ENCODE measurements at places on chromosomes 1 and 21.

DNA sequence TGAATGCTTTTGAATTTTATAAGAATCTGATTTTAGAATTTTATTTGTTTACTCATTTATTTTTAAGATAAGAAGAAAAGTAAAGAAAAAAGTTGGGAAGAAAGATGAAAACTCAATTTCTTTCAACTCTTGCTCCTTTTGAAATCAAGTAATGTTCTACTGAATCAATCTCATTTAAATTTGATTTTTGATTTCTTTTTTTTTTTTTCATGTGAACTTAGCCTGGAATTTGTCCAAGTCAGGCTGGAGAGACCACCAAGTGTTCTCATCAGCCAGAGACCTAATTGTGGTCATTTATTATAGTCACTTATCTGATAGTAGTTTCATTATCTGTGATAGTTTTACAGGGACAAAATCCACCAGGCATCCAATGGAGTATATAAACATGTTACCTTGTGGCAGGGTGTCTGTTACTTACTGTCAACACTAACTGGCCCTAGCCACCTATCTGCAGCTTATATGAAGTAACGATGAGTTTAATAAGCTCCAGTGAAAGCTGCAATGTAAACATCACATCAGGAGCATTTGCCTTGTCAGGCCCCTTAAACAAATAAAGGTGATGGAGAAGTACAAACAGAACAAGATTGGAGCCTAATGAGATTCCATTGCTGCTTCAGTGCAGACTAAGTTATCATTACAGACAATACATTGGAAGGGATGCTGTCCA lies 39.2 kb downstream of the HLX start:
- no peak for DNase-seq

DNA sequence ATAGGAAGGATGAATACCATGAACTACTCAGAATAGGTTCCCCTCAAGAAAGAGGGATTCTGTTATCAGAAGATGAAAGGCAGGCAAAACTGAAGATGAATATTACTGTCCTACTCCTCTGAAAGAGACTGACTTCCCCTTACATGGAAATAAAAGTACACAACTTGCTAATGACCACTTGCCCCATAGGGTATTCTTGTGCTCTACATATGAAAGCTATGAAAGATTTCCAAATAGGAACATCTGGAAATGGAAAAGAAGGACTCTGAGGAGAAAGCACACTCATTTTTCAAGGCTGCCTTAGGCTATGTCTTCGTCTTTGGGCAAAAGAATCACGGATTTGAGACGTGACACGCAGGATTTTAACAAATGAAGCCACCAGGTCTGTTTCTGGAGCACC lies 170.1 kb upstream of the DAB1 start:
- no peak for DNase-seq

DNA sequence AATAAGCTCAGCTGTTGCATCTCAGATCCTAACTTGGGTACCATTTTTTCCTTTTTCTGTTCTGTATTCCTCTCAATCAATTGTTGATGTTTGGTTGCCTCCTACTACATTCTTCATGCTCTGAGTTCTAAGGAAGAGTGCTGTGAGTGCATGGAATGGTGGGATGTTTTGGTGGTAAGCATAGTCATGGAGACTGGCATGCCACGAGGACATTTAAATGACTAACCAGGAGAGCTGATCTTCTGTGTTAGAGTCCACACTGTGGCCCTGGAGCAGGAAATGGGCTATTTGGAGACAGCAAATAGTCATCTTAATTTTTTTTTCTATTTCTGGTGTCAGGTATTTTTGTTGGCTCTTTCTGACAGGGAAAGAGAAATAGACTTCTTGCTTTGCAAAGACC lies 69.5 kb upstream of the HSD17B7 start:
- DNase-seq: no peak

- DNase-seq: no peak
Observed at GRCh38 chr1:15540186-15540585, 13.5 kb downstream of the DNAJC16 start.

DNA sequence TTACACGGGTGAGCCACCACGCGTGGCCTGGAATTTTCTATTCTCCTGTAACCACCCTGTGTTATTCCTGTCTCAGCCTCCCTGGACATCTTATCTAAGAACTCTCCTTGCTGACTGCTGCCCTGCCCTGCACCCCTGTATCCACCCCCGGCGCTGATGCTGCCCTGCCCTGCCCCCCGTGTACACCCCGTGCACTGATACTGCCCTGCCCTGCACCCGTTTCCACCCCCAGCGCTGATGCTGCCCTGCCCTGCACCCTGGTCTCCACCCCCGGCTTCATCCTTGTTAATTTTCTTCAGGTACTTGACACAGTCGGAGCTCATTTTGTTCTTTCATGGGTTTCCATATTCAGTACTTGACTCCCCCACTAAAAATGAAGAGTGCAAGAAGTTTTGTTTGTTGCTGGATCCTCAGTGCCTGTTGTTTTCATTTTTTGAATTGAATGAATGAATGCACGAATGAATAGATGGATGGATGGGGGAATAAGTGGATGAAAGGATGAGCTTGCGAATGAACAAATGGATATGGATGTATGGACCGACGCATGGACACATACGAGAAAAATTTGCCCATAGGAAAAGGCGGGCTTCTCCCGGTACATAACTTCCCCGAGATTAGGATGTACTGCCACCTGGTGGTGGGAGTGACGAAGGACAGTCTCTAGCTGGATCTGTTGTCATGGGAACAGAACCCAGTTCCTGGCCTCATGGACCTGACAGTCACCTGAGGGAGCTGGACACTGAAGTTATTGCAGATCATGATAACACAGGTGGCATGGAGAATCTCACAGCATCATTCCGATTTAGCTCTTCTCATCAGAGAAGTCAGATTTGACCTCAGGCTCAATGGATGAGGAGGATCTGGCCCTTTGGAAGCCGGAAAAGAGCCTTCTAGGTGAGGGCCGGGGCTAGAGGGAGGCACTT lies 14.9 kb downstream of the AADACL4 start:
- DNase-seq: peak; percentile 59

- no peak for DNase-seq
Observed at GRCh38 chr21:41783476-41784180, 16.8 kb upstream of the RIPK4 start.
